ENCODE measurements at places on chromosomes 11 and 22.

GRCh38 chr22:19704355-19705015, 9.8 kb upstream of the SEPTIN5 start:
- no peak for DNase-seq

DNA sequence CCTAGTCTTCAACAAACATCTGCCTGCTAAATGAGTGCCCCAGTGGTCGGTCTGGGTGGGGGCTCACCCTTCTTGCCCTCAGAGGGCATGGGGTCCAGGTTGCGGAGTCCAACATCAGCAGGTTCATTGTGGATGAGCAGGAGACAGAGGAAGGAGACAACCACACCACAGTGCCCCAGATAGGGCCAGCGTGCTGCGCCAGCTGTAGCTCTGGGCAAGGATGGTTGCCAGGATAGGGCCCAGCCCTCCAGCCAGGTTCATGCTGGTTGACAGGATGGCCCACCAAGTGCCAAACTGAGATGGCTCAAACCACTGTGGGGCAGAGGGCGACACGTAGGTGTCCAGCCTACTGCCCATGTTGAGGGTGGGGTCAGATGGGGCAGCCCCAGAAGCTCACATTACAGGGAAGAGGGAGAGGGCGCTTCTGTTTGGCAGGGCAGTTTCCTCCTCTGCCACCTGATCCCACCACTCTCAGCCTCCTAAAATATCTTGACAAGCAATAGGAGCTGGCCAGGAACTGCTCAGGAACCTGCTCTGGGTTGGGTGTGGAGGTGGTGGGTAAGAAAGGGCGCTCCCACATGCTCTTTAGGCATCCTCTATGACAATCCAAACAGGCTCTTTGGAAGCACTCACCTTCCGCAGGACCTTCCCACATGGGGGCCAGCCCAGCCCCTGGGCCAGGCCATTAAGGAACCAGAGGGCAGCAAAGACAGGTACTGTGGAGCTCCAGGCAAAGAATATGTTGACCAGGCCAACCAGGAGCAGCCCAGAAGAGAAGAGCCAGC, 2.9 kb downstream of the SLC37A4 start:
- no peak for DNase-seq

- DNase-seq = no peak
These were observed 52.5 kb upstream of the PRDM11 start for GRCh38 chr11:45093761-45094455.

DNA sequence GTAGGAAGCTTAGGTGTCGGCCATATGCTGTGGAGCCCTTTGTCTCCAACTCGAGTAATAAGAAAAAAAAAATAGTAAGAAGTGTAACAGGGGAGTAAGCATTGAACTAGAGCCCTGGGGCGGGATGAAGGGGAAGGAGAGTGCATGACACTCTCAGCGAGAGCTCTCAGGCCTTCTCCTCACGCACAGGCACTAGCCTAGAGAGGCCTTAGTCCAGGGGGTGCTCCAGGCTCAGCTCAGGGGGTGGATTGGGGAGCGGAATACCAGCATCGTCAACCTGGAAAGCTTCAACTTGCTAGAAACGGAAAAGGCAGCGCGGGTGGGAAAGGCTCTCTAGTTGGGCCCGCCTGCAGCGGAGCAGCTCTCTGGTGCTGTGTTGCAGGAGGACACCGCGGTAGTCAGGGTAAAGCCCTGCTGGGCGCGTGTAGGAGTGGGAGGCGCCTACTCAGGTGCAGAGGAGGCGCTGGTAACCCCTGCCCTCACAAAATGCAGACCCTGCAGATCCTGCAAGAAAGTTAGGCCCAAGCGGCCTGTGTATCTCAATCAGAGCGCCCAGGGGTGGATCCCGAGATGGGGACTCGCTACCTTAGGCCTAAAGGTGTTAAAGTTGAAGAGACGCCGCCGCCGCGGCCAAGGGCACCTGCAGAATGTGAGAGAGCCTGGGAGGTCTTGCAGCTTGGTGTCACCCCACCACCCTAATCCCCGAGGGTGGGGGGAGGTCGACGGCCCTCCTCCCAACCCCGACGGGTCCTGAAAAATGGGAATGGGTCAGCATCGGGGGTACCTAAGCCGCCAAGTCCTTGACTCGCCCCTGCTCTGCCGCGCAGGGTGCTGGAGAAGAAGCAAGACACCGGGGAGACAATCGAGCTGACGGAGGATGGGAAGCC, 2.8 kb downstream of the SLC17A6 start:
- DNase-seq = no peak

- no peak for DNase-seq
These were observed 63.6 kb downstream of the DHCR7 start for GRCh38 chr11:71384561-71384960.

- DNase-seq = no peak
These were observed 37.1 kb upstream of the MMP12 start for GRCh38 chr11:102911758-102912481.

- no peak for DNase-seq
These were observed 52.8 kb downstream of the MN1 start for GRCh38 chr22:27748751-27749191.

- DNase-seq = no peak
These were observed 499.9 kb downstream of the NTM start for GRCh38 chr11:131870305-131870704.

DNA sequence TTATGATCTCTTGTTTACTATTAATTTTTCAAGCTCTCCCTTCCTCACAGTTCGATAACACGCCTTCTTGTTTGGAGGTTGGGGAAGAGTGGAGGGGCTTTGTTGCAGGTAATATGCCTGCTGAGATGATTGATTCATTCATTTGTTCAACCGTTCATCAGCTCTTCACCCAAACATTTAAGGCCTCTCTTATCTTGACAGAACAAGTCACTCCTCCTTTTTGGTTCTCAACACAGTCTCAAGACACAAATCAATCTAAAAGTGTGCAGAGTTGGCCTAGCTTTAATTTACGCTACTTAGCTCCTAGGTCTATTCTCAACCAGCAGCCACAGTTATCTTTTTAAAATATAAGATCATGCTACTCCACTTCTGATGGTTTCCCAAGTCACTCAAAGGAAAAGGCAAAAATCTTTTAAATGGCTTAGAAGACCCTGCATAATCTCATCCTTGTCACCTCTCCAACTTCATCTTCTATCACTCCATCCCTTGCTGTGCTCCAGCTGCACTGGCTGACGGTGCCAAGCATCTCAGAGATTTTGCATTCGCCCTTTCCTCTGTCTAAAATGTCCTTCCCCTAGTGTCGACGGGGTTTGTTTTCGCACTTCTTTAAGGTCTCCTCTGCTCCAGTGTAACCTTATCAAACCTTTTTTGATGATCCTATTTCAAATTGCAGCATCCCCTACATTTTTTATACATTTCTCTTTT, 60.3 kb downstream of the AMBRA1 start:
- DNase-seq = no peak

- DNase-seq = no peak
These were observed 2.3 kb upstream of the OSBP start for GRCh38 chr11:59617876-59618275.

DNA sequence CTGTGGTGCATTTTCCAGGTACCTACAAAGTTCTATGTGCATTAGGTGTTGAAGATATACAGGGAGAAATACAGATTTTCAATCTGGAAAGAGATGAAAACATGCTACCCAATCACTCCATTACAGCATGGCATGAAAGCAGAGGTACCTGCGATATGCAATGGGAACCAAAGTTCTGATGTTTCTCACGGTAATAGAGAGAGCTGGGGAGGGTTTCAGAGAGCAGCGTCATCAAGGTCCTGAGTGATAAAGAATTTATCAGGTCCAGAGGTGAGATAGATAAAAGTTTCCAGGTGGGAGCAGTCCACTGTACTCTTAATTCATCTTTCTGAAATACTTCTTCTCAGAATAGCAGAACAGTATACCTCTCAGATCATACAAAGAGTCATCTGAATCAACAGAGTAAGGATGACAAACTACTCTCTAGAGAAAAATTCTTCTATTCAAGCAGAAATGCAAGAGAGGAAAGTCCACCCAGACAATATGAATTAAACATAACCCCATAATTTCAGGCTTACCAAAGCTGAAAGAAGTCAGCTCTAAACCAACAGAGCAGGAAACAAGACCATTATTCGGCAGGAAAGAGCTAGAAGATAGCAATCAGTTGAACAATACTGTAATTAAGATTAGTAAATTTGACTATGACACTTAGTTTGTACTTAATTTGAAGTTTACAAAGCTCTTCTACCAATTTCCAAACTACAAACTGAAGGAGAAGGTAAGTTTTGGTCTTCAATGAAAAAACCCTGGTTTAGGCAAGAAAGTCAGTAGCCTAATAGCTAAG, 12.8 kb downstream of the CTSC start:
- peak; percentile 67 for DNase-seq

DNA sequence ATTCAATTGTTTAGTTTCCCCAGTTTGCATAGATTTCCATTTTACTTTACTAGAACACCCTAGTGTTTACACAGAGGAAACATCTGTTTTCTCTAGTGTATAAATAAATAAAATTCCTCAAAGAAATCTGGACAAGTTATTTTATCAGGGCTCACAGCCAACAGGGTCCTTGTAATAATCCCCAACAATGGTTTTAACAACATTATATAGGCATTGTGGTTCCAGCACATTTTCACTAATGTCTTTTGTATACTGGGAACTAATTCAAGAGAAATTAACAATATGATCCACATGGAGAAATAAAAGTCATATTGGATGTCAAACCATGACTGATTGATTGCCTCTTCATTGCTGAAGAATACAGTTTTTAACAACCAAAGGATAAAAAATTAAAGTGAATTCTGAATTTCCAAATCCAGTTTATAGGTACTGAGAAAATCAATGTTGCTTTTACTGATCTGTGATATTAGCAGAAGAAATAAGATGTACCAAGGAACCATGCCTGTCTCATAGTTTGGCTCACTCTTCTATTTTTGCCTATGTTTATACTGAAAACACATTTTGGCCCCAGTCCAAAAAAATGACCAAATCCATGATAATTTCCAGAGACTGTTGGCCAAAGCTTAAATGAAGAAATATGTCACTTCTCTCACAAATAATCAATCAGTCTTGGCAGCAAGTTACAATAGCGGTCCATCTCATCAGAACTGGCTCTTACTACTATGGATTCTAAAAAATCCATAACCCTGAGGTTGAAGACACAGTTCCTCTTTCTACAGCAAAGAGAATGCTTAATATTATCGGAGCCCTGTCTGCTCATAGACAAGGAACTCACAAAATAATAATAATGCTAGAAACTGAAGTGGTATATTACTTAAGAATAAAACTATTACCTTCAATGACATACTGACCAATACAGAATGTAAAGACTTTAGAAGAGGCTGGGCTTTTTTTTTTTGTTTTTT, 1.4 kb upstream of the MS4A13 start:
- no peak for DNase-seq

GRCh38 chr11:2208691-2209369, 37.2 kb upstream of the TH start:
- DNase-seq = no peak

DNA sequence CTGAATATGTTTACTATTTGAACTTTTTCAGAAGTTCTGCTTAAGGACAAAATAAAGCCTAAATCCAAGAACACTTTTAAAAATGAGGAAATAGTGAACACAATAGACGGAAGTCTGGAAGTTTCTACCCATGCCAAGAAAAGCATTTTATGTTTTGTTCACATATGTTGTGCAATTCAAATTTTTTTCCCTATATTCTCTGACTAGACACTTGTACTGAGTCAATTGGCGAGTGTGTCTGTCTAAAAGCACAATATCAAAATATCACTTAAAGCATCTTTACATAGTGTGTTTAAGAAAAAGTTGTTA, 29.2 kb downstream of the INCENP start:
- no peak for DNase-seq

DNA sequence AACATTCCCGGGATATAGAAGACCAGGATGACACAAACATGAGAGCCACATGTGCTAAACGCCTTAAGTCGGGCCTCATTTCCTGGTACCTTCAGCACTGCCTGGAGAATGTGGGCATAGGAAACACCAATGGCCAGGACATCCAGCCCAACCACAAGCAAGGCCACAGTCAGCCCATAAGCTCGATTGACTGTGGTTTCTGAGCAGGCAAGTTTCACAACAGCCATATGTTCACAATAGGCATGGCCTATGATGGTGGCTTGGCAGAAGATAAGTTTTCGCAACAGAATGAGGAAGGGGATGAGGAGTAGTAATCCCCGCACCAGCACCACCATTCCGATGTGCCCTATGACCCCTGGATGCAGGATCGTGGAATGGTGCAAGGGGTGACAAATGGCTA, 26.9 kb upstream of the OR56A1 start:
- DNase-seq = no peak

- peak; percentile 89 for DNase-seq
These were observed 55.7 kb downstream of the MYH9 start for GRCh38 chr22:36331912-36332622.

GRCh38 chr11:96235751-96236150, 107.2 kb downstream of the MAML2 start:
- DNase-seq = peak; percentile 95

Measured in T-helper 2 cell (primary cell).